Stimulated activated CD8-positive, alpha-beta memory T cell treated with anti-CD3 and anti-CD28 coated beads, Interleukin-4, amount 100 ng/mL, for 24 hours (primary cell): ENCODE measurements at places on chromosomes 4 and X.

DNA sequence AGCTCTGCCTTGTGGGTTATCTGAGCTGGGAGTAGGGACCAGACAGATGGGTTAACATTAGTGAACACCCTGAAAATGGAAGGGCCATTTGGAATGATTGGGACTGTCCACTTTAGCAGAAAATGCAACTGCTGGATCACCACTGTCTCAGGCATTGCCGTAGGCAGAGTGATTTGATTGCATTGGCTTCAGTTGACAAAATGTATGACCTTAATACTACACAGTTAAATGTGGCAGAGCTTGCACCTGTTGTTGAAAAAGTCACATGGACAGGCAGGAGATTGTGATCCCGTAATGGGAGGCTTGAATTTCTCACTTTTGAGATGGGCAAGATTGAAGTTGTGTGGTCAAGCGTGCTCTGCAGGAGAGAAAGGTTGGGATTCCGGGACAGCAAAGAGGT, 166.5 kb upstream of the PUDP start:
- DNase-seq = no peak

GRCh38 chr4:175983636-175984035, 82.0 kb upstream of the WDR17 start:
- DNase-seq = no peak

DNA sequence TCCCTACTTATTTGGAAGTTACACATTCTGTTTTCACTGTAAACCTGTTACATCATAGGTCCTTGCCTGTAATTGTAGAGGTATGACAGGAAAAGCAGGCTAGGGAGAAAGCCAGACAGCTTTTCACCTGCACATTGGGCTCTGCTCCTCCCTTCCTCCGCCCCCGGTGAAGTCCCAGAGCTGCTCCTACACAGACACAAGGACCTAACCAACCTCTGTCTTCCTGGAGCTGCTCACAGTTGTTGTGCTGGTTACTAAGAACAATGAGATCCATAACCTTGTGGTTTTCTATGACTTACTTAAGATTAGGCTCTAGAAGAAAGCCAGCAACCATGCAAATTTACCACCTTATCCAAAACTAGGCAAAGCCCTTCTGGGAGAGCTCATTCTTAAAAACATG, 40.0 kb downstream of the MOSPD2 start:
- DNase-seq = no peak

- DNase-seq = no peak
Measured at GRCh38 chrX:2272337-2272736, 228.4 kb downstream of the DHRSX start.

DNA sequence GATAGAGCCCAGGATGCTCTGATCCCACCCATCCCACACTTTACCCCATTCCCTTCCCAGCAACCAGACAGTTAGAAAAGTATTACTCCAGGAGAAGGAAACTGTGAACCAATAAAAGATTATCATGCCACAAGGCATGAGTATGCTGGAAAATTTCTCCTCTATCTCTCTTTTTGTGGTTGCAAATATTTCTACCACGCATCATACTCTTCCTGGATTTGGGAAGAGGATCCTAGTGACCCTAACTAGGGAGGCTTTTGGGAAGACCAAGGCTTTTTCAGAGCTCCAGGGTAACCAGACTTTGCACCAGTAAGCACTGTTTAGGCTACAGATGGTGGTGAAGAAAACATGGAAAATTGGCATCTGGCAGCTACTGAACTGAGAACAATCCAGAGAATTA, 257.6 kb upstream of the CLNK start:
- no peak for DNase-seq
